ENCODE measurements at places on chromosomes 5 and 9. TPM values are rescaled to one million over a fixed set of nuclear protein-coding genes. Genes with fewer than 3 reads are reported as not detected.

The TRIM36 gene
- 0.19 TPM for total RNA-seq

The PCDHGA7 gene
- total RNA-seq: not detected

The CACFD1 gene
- total RNA-seq: 0.54 TPM

The TDRD7 gene
- 4.5 TPM for total RNA-seq

The NUTM2G gene
- total RNA-seq: not detected

The ANKRD18A gene
- total RNA-seq: 2.6 TPM

The BAAT gene
- 0.10 TPM for total RNA-seq

The CAMK2A gene
- not detected for total RNA-seq

The CTXN3 gene
- total RNA-seq: not detected

The NUTM2F gene
- not detected for total RNA-seq

The ANKHD1 gene
- 86.7 TPM for total RNA-seq

The RNF208 gene
- 7.1 TPM for total RNA-seq

The PRSS3 gene
- total RNA-seq: not detected

The GRIA1 gene
- total RNA-seq: not detected

The SPINK1 gene
- not detected for total RNA-seq

The CCDC152 gene
- 18.1 TPM for total RNA-seq

The ASTN2 gene
- total RNA-seq: 3.9 TPM

The PDE6A gene
- not detected for total RNA-seq

The MRPL50 gene
- total RNA-seq: 17.3 TPM

The C5orf63 gene
- 8.2 TPM for total RNA-seq

The GDNF gene
- total RNA-seq: not detected
